K562 (cell line): ENCODE measurements at places on chromosomes 5 and 9. TPM values are rescaled to one million over a fixed set of nuclear protein-coding genes. Genes with fewer than 3 reads are reported as not detected.

HTR4 gene
- total RNA-seq: not detected in 2 replicates

LHX3 gene
- total RNA-seq: 0.09 TPM in 1 of 2 replicates, not detected in the other

PCDHGA8 gene
- total RNA-seq: 0.07 and 0.18 TPM in 2 replicates

ST8SIA4 gene
- total RNA-seq: 0.67 and 2.0 TPM in 2 replicates

CATSPER3 gene
- total RNA-seq: 0.34 and 0.49 TPM in 2 replicates

DNA sequence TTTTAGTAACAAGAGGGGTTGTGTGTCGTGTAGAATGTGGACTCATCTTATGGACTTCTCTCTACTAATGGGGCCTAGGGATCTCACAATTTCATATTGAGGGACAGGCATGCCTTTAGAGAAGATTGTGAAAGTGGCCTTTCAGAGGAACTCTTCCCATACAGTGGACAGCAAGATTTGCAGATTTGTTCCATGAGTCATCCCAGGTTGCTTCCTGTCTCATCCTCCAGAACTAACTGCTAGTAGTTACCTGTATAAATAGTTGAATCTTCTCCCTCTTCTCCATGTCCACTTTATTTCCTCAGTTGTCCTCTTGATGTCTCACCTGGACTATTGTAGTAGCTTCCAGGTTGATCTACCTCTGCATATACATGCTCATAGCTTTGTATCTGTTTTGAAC lies 997.5 kb upstream of the CTNND2 start:
- H3K4me3 ChIP-seq: no peak overlapping the region
- no peak overlapping the region for H3K27ac ChIP-seq
- H3K4me1 ChIP-seq: no peaks in the 10 kb centered on the region
- H3K27me3 ChIP-seq: no peaks in the 10 kb centered on the region

GRCh38 chr9:70049236-70049635 lies 5.6 kb downstream of the MAMDC2 start:
- H3K27me3 ChIP-seq: peaks cover 6% of the 10 kb centered on the region; the same call in 1 of the 3 replicates
- H3K27ac ChIP-seq: no peak overlapping the region
- H3K4me1 ChIP-seq: no peaks in the 10 kb centered on the region
- no peak for DNase-seq
- no peak overlapping the region for H3K4me3 ChIP-seq

DNA sequence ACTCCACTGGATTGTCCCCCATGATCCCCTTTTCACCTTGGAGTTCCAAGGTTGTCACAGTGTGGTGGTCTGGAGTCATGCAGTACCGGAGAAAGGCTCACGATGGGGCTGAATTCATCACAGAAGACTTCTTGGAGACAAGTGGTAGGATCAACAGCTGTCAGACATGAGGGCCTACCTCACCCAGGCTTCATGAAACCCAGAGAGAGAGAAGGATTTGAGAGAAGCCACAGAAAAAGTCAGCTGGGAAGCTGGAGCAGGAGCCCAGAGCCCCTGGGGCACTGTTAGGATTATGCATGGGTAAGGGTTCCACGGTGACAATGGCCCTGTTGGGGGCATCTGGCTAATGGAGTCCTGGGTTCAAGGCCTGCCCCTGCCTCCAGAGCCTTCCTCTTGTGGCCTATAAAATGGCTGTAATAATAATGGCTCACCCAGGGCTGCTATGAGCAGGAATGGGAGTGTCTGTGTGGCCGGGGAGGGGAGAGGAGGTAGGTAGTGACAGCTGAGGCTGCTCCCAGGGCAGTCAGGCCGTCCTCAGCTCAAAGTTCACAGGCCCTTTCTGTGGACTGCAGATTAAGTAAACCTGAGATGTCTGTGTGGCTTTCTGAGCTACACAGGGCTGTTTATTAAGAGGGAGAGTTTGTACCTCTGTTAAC lies 910 bp downstream of the TRIM14 start:
- peak overlapping the region; percentile 76 for H3K4me3 ChIP-seq
- peaks cover 18% of the 10 kb centered on the region; the same call in 1 of the 3 replicates for H3K36me3 ChIP-seq
- no peaks in the 10 kb centered on the region for H3K27me3 ChIP-seq
- DNase-seq: peak; percentile 42
- peak overlapping the region; percentile 67 for H3K27ac ChIP-seq

GRCh38 chr9:2179567-2179966 lies 164.4 kb downstream of the SMARCA2 start:
- no peak overlapping the region for H3K4me3 ChIP-seq
- H3K27ac ChIP-seq: no peak overlapping the region
- H3K36me3 ChIP-seq: peaks cover 11% of the 10 kb centered on the region; the same call in 1 of the 3 replicates
- no peak for DNase-seq

DNA sequence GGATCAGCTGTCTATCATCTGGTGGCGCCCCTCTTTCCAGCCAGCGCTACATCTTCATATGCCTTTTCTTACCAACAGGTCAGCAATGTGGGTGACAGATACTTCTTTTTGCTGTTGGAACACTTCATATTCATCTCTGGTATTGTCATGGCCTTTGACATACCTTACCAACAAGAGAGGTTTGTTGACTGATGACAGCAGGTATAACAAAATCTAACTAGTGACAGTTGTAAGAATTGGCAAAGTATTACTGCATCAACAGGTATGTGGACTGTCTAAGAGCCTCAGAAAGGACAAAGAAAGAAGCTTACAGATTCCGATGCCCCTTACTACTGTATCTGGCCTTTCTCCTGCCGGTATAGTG lies 29.9 kb upstream of the ZSWIM6 start:
- H3K27ac ChIP-seq: no peak overlapping the region
- no peaks in the 10 kb centered on the region for H3K36me3 ChIP-seq
- DNase-seq: no peak
- H3K4me3 ChIP-seq: no peak overlapping the region
- peaks cover 3% of the 10 kb centered on the region; the same call in 1 of the 2 replicates for H3K4me1 ChIP-seq

DNA sequence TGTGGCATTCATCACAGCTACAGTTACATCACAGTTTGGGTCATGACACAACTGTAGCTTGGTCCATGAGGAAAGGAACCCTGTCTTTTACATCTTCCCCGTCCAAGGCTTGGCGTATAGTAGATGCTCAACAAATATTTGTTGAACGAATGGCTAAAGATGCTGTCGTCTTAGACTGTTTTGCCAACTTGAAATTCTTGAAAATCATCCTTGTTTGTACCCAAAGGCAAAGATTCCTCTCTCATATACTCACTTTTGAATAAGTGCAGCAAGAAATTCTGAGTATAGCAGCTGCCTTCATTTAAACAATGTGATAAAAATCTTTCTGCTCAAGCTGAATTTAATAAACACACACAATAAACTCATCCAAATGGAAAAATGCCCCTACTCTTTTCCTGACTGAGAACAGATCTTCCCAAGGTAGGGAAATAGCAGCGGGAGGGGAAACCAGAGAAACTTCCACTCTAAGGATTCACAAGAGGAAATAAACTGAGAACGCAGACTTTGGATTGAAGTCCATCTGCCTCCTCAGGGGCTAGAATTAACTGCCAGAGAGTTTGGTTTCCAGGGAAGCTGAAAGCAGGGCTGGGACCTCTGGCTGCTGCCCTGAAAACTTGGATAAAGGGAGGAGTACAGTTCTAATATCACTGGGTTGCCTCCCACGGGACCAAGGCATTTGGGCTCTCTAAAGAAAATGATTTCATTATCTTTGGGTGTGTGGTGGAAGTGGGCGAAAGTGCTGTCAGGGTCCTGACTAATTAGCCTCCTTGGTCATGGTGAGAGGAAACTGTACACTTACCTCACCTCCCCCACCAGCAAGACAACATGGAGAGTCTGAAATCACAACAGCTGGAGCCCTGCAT lies 99.1 kb downstream of the DPYSL3 start:
- H3K27ac ChIP-seq: no peak overlapping the region
- no peaks in the 10 kb centered on the region for H3K4me1 ChIP-seq
- H3K4me3 ChIP-seq: no peak overlapping the region
- no peaks in the 10 kb centered on the region for H3K36me3 ChIP-seq
- no peak for DNase-seq

- H3K36me3 ChIP-seq: no peaks in the 10 kb centered on the region
- H3K4me1 ChIP-seq: no peaks in the 10 kb centered on the region; the same call in 2 of the 3 replicates
- H3K27ac ChIP-seq: no peak overlapping the region
- no peak overlapping the region for H3K4me3 ChIP-seq
- peaks cover 2% of the 10 kb centered on the region; the same call in 1 of the 3 replicates for H3K27me3 ChIP-seq
- DNase-seq: no peak
Measured at GRCh38 chr5:112681481-112681908, 56.2 kb upstream of the APC start.

- H3K27ac ChIP-seq: no peak overlapping the region
- no peak for DNase-seq
- H3K36me3 ChIP-seq: no peaks in the 10 kb centered on the region
Measured at GRCh38 chr9:107730666-107731065, 241.1 kb upstream of the KLF4 start.

DNA sequence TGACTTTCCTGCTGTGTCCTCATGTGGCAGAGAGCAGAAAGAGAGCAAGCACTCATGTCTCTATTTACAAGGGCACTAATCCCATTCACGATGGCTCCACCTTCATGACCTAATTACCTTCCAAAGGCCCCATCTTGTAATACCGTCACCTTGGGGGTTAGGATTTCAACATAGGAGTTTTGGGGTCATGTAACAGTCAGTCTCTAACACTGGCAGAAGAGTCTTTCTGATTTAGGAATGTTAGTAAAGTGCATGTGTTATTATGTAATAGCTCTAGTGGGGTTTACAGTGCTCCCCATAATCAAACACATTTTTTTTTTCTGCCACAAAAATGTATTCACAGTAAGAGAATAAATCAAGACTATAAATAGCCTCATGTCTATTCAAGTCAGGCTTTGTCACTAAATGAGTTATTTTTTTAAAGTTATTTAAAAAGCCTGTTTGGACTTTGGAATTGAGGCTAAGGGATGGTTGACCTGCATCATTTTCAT lies 19.1 kb downstream of the GALNT10 start:
- DNase-seq: no peak
- no peaks in the 10 kb centered on the region; the same call in 1 of the 2 replicates for H3K4me1 ChIP-seq
- no peak overlapping the region for H3K4me3 ChIP-seq
- H3K27ac ChIP-seq: no peak overlapping the region

DNA sequence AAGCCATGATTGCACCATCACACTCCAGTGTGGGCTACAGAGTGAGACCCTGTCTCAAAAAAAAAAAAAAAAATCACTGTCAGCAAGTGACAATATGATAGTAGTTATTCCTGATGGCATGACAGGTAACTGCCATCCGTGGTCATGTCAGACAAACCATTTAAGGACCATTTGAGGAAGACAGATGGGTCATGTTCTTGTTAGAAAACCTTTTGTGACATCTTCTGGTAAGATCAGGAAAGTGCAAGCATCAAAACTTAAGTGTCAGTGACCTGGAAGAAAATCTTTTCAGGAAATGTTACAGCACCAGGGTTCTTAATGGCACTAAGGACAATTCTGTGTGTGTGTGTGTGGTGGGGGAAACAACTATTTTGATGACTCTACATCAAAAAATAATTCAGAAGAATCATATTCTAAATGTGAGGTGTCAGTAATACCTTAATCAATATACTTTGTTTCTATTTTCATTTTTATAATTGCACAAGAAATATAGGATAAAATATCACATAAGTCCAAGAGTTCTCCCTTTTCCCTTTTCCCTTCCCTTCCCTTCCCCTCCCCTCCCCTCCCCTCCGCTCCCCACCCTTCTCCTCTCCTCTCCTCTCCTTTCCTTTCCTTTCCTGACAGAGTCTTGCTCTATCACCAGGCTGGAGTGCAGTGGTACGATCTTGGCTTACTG lies 17.8 kb downstream of the SLC38A9 start:
- no peaks in the 10 kb centered on the region for H3K4me1 ChIP-seq
- H3K27me3 ChIP-seq: no peaks in the 10 kb centered on the region
- peaks cover 4% of the 10 kb centered on the region; the same call in 1 of the 3 replicates for H3K36me3 ChIP-seq
- no peak overlapping the region for H3K4me3 ChIP-seq
- DNase-seq: no peak

- H3K4me3 ChIP-seq: no peak overlapping the region
- no peaks in the 10 kb centered on the region for H3K27me3 ChIP-seq
- no peaks in the 10 kb centered on the region for H3K4me1 ChIP-seq
- no peak overlapping the region for H3K27ac ChIP-seq
Measured at GRCh38 chr5:147015405-147015804, 136.8 kb upstream of the PPP2R2B start.

DNA sequence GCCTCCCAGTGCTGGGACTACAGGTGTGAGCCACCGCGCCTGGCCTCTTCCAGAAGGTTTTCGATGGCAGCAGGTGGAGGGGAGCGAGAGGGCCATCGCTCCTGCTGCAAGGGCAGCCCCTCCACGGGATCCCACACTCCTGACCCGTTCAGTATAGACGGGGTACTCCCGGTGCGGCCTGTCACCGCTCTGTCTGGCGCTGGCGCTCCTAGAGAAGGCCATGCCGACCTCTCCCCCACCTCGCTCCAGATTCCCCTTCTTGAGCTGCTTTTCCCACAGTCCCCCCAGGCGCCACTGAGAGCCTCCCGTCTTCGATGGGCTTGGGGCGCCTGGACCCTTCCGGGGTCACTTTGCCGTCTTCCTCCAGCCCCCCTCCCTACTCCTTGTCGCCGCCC lies 4.3 kb upstream of the SQSTM1 start:
- H3K4me1 ChIP-seq: peaks cover 32% of the 10 kb centered on the region
- no peak overlapping the region for H3K4me3 ChIP-seq
- no peaks in the 10 kb centered on the region for H3K27me3 ChIP-seq
- H3K36me3 ChIP-seq: peaks cover 38% of the 10 kb centered on the region; the same call in 2 of the 3 replicates

GRCh38 chr9:87827341-87827740 lies 55.3 kb upstream of the SPATA31E1 start:
- DNase-seq: no peak
- H3K27ac ChIP-seq: no peak overlapping the region
- no peaks in the 10 kb centered on the region for H3K36me3 ChIP-seq
- H3K27me3 ChIP-seq: peaks cover 3% of the 10 kb centered on the region; the same call in 1 of the 3 replicates
- H3K4me3 ChIP-seq: no peak overlapping the region
- H3K4me1 ChIP-seq: no peaks in the 10 kb centered on the region

DNA sequence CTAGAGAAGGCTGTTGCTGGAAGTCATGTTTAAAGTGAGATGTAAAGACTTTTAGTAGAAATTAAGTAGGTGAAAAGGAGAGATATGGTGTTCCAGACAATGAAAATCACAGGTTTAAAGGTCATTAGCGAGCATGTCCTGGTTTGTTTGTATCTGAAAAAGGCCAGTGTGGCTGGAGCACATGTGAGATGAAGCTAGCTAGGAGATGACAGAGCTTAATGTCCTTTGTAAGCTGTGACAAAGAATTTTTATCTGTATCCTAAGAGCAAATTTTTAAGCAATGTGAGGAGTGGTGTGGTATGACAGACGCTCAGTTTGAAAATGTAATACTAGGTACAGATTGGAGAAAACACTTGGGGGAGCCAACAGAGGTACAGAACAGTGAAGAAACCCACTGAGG lies 567.2 kb upstream of the ARRDC3 start:
- H3K27ac ChIP-seq: no peak overlapping the region
- no peak overlapping the region for H3K4me3 ChIP-seq
- H3K27me3 ChIP-seq: no peaks in the 10 kb centered on the region
- no peaks in the 10 kb centered on the region for H3K36me3 ChIP-seq
- no peaks in the 10 kb centered on the region for H3K4me1 ChIP-seq

DNA sequence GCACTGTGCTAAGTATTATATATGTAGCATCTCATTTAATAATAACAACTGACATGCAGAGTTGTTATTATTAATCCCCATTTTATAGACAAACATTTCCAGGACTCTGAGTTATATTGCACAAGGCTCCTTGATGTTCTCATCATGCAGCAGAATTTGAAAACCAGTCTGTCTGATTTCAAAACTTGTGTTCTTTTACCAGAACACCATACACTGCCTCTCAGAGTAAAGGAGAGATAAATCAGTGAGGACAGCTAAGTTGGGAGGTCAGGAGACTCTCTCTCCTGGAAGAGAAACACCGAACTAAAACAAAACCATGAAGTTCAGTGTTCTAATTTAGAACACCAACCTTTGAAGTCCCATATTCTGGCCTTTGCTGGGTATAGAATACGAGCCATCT lies 92.7 kb upstream of the TNC start:
- no peak overlapping the region for H3K4me3 ChIP-seq
- DNase-seq: no peak
- H3K4me1 ChIP-seq: no peaks in the 10 kb centered on the region
- H3K27me3 ChIP-seq: no peaks in the 10 kb centered on the region
